ENCODE measurements at places on chromosomes 7 and 10.
A peak's percentile ranks its signal among the peaks of the same experiment; 100 is the strongest.

DNA sequence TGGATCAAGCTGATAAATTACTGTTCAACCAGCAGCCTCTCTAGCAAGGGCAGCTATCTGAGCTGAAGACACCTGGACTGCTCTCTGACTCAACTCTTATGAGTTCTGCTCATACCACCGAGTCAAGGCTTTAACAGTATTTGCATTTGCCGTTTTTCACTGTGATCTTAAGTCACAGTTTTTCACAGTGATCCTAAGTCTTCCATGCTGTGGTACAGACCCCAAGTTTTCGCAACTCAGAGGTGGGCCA lies 31.3 kb downstream of the PIP4K2A start:
- no peak for DNase-seq

GRCh38 chr10:119418362-119418761 lies 124.2 kb downstream of the RGS10 start:
- no peak for DNase-seq

GRCh38 chr7:26535483-26536007 lies 243.9 kb downstream of the SNX10 start:
- DNase-seq: no peak

DNA sequence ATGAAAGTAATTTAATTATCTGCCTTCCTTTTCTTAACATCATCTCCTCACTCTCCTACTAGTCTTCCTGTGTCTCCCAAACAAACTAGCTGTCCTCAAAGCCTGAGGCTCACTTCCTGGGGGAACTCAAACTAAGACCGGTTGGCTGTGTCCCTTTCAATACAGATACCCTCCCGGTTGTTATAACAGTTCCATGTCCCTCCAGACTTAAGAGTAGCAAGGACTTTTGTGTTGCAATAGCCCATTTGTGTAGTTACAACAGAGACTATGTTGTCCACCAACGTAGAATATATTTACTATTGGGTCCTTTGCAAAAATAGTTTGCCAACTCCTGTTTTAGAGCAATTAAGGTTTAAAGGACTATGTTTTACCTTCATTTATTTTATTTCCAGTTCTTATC lies 8.6 kb upstream of the TARP start:
- no peak for DNase-seq

GRCh38 chr7:148729984-148730733 lies 31.5 kb downstream of the CUL1 start:
- no peak for DNase-seq

DNA sequence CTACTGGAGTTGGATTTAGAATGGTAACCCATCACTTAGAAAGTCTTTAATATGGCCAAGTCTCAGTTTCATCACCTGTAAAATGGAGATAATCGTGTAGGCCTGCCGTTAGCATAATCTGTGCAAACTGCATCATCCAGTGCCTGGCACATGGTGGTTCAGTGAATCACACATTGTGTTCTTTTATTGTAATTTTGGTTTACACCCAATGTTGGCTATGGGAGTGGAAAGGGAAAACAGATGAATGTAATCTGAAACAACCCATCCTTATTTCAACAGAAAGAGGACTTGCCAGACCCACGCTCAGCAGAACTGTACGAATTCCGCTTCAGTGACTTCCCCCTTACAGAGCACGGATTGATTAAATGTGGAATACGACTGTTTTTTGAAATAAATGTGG lies 27.5 kb downstream of the PDE6C start:
- no peak for DNase-seq

DNA sequence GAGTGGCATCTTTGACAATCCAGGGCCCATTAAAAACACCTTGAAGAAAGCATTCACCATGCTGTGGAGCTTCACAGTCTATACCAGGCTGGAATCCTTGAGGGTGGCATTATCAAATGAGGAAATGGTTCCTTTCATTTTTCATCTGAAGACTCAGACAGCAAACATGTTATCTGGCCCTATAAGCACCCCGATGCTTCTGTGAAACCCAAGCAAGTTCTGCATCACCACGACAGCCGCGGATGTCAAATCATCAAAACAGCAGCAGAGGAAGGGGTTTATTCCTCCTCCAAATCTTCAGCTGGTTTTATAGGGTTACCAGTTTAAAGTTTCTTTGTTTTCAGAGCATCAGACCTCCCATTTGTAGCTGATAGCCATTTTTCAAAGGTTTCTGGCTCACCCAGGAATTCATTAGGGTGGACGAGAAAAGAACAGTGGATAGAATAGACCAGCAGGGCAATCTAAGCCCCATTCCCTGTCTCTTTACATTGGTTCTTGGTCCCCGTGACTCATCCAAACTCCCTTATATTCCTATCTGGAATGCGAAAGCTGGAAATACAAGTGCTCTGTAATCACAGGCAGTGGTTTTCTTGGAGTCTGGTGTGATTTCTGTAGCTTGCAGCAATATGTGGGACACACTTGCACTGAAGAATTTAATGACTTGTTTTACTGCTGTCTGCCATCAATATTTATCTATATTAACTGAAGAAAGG lies 217.9 kb downstream of the SKAP2 start:
- DNase-seq: no peak

DNA sequence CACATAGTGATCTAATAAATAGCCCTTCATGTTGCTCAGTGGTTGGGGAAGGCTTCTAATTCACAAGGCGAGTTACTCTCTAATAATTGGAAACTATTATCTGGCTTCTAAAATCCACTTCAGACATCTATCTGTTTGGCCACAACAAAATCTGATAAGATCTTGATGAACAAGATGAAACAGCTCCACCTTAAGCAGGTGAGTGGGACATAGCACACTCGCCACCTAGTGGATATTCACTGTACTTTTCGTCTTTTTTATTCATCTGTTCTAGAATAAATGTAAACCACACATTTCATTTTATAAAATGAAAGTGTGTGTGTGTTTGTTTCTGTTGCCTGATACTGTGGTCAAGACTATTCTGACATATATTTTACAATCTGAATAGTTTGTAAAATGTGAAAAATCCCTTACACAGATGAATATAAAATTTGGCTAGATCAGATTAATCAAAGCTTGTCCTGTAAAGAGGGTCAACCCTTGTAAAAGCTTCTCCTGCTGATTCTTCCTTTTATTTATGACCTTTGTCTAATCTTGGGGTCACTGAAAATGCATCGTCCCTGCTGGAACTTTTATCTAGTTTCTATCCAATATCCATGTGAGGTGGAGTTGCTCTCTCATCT lies 26.5 kb upstream of the CNTNAP2 start:
- no peak for DNase-seq

DNA sequence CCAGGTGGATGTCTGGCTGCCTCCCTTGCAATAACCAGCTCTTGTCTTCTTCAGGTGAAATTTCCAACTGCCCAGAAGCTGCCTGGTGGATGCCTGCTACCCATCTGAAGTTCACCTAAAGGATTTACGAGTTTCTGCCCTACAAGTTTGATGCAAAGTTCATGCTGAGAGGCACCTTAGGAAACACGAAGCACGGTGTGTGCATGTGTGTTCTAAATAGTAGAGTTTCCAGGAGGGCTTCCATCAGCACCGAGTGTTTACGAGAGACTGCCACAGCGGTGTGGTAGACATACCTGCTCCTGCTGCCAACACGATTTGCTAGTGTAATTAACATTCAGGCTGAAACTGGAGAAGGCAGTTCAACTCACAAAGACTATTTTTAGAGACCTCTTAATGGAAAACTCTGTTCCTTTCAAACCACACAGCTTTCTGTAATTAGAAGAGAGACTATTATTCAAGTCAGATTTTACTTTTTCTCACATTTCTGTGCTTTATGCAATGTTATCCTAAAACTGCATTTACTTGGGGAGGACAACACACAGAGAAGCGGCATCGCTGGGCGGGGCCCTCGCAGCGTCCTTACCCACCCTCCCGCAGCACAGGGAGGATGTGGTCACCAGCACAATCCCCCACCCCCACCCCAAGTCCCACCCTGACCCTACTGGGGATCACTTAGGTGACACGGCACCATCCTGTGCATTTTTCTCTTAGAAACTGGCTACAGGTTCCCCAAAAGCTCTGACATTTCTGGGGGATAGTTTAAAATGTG lies 15.5 kb upstream of the CPXM2 start:
- no peak for DNase-seq

- DNase-seq: no peak
Measured at GRCh38 chr10:76667408-76668370, 969.9 kb downstream of the KCNMA1 start.

GRCh38 chr10:91250341-91250740 lies 29.9 kb downstream of the PCGF5 start:
- DNase-seq: no peak

DNA sequence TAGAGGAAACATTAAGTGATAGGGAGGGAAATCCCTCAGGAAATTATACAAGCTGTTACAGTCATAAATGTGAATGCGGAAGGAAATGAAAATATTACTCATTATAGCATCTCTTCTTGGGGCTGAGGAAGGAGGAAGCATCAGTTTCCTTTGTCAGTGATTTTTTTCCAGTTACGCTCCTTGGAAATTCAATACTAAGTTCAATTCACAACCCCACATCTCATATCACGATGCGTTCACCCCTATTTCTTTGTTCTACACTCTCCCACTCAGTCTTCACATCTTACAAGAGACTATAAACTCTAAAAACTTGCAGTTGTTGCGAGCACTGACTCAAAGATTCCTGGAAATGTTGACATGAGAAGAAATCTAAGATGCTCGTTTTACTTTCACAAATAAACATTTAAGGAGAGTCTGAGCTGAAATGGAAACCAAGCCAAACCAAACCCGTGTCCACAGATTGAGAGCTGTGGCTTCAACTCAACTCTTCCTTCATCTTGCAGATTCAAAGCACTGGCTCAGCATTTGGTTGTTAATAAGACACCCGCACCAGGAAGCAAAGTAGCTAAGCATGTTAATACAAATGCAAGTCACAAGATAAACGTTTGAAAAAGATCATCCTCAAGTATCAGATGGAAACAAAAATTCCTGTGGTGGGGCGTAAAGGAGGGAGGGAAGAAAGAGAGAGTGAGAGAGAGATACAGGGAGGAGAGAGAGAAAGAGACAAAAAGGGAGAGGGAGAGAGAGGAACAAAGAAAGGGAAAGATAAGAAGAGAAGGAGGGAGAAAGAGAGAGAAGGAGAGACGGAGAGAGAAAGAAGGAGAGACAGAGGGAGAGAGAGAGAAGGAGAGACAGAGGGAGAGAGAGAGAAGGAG lies 150.0 kb upstream of the RSU1 start:
- no peak for DNase-seq

DNA sequence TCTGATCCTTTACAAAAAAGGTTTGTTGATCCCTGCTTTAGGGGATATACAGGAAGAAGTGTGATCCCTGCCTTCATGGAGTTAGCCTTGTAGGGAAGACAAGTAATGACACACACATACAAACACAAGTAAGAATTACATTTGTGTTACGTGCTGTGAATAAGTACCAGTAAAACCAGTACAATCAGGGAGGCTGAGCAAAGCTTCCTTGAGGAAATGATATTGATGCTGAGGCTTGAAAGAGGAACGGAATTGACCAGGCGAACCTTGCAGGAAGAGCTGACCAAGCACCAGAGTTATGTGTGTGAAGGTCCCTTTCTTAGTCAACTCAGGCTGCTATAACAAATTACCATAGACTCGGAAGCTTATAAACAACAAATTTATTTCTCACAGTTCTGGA lies 83.6 kb upstream of the CACUL1 start:
- no peak for DNase-seq

DNA sequence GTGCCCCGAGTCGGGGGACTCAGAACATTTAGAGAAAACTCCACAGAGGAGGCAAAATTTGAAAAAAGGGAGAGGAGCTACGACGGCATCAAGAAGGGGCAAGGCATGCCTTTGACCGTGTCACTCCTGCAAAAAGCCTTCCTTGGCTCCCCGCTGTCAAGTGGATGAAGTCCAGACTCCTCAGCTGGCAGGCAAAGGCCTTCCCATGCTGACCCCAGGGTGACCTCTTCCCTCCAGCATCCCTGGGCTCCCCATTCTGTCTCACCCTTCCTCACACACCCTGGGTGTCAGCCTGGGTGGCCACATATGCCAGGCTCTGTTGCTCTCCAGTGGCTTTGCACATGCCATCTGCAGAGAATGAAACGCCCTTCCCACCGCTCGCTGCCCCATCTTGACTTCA lies 88.4 kb upstream of the ZMIZ1 start:
- DNase-seq: no peak

DNA sequence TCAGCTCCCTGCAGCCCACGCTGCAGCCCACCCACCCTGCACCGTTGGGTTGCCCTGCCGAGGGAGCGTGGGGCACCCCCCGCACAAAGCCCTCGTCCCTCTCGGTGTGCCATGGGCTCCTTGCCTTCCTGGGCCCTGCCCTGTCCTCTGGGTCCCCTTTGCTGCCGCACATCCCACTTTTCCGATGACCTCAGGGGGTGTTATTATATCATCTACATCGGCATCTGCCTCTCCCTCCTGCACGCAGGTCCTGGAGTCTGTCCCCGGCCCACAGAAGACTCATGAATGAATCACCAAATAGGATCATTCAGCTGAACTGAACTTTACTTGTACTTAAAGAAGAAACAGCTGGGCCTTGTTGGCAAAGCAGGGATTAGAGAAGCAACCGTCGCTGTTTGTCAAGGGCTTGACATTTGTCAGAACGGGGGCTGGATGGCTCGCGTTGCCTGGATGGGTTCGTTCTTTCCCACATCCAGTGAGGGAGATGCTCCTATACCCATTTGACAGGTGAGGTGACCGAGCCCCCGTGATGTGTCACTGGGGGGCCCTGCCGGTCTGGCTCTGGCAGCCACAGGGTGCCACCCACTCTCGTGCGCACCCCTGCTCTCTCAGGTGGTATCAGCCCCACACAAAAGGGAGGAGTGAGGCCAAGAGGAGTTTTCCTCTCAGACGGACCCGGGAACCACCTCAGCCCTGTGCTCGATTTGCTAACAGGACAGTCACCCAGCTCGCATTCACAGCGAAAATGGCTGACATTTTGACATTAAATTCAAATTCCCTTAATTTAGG lies 58.6 kb upstream of the EBF3 start:
- DNase-seq: peak; percentile 70

GRCh38 chr10:73262105-73262730 lies 9.8 kb upstream of the MRPS16 start:
- DNase-seq: no peak

- no peak for DNase-seq
Measured at GRCh38 chr10:43573250-43574000, 991 bp downstream of the ZNF239 start.

- no peak for DNase-seq
Measured at GRCh38 chr7:141381794-141382427, 169.3 kb upstream of the AGK start.

- no peak for DNase-seq
Measured at GRCh38 chr7:972676-973309, 2.6 kb downstream of the COX19 start.

GRCh38 chr7:135194494-135195095 lies 16.7 kb downstream of the WDR91 start:
- DNase-seq: no peak

DNA sequence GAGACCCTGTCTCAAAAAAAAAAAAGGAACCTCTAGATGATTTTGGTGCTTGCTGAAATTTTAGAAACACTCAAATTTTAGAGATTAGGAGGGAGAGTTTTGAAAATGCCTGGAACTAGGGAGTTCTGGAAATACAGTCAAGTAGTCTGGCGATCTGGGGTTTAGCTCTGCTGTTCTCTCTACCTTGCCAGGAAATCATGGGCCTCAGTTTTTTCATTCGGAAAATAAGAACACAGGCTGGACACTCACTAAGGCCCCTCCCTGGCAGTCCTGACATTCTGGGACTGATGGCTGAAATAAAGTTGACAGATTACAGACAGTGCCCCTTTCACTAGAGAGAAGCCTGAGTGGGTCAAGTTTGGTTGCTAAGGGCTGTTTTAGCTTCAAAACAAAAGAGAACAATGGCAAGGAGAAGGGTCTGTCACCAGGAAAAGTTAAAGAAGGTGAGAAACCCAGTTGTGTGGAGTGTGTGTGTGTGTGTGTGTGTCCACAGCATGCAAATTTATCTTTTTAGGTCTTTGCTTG lies 25.0 kb upstream of the CALN1 start:
- no peak for DNase-seq
